Cardiac fibroblast (primary cell): ENCODE measurements at places on chromosomes 7 and 10.

- DNase-seq = peak; percentile 19
Observed at GRCh38 chr7:192701-193480, 520 bp downstream of the FAM20C start.

- no peak for DNase-seq
Observed at GRCh38 chr7:108442039-108442568, 14.1 kb downstream of the NRCAM start.

GRCh38 chr7:111498391-111499007 lies 63.8 kb downstream of the IMMP2L start:
- no peak for DNase-seq

GRCh38 chr10:62805231-62806099 lies 945 bp downstream of the ADO start:
- peak; percentile 42 for DNase-seq

DNA sequence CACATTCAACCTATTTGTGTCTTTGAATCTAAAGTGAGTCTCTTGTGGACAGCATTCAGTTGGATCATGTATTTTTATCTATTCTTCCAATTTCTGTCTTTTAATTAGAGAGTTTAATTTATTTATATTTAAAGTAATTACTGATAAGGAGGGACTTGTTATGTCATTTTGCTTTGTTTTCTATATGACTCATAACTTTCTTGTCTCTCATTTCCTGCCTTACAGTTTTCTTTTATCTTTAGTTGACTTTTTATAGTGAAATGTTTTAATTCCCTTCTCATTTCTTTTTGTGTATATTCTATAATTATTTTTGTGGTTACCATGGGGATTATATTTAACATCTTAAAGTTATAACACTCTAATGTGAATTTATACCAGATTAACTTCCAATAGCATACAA lies 7.3 kb upstream of the ZNF518A start:
- DNase-seq = no peak

GRCh38 chr10:69757553-69758309 lies 44.0 kb upstream of the COL13A1 start:
- peak; percentile 78 for DNase-seq
